Non-pigmented ciliary epithelial cell (primary cell): ENCODE measurements at places on chromosomes 3 and 15.

GRCh38 chr3:26058901-26059321 is 269.0 kb downstream of the OXSM start:
- no peak for DNase-seq

- no peak for DNase-seq
Observed at GRCh38 chr15:67762610-67763368, 62.5 kb upstream of the SKOR1 start.

DNA sequence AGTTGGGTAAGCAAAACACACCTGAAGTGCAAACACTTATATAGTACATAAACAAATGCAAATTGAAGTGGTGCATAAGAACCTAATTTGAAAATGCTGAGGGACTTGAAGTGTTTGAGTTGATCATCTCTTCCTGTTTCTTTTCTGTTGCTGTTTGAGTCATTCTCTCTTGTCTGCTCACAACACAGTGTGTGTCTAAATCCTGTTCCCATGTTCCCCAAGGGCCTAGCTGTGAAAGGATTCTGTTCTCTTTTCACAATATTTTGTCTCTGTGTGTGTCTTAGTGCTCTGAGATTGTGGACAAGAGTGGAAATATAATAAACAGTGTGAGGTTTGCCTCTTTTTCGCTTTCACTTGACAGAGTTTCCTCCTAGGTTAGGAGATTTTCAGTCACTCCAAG is 6.1 kb downstream of the CD96 start:
- no peak for DNase-seq

DNA sequence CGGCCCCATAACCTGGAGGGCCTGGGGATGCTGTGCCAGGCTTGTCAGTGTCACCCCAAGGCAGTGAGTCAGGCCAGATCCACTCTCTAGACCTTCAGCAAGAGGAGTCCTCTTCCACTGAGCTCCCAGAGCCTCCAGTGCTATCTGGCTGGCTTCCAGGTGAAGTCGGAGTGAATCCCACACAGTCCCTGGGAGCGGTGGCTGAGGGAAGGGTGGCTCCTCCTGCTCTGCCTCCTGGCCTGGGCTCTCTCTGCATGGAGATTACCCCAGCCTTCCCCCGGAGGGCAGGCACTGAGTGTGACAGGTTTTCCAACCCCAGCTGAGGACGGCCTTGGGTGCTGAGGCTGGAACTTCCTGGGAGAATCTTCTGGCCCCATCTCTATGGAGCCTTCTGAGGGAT is 82.7 kb downstream of the EPHB1 start:
- DNase-seq: no peak

GRCh38 chr15:52292780-52293392 is 2.7 kb downstream of the MYO5C start:
- no peak for DNase-seq
